ENCODE measurements at places on chromosomes 7 and 10.

DNA sequence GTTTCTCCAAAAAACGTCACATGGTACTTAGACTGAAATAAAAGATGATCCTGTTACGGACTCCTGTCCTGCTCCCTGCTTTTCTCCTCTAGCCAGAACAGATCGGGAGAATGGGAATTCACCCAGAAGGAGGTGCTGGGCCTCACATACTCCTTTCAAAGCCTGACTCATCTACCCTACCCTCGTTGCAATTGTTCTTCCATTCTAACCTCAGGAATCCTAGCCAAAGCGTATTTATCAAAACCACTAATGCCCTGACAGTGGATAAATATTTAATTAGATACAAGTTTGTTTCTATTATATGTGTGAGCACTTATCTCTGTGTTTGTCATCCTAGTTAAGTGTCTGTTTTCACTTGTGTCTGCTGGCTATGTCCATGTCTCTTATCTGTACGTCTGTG is 21.7 kb downstream of the ZCWPW1 start:
- DNase-seq = peak; percentile 46

DNA sequence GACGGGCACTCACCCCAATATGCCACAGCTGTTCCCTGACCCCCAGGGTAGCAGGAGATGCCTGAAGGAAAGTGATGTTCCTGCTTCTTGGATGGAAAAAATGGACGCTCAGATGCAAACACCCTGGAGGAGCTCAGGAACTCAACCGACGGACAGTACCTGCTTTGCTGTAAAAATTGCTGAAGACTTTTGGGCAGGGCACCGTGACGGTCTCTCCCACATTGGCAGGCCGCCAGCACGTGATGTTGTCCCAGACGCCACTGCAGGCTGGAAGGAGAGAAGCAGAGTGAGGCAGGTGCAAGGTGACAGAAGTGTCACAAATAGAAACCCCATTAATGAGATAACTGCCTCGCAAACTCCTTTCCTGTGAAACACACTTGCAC is 35.0 kb downstream of the VIPR2 start:
- no peak for DNase-seq

DNA sequence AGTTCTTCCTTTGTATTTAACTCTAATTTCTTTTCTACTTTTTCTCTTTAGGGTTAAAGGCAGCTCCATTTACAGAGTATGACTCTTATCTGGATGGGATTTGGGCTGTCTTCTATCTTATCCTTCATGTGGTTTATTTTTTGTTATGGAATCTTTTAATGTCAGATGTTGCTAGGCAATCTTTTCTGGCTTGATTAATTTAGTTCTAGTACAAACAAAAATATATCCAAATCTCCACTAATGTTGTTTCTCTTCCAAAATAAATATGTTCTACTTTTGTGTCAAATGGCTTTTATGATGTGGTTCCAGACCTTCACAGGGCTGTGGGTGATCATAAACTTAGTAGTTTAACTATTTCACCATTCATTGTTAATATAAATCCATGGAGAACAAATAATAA is 246.9 kb downstream of the AHR start:
- no peak for DNase-seq

- no peak for DNase-seq
Observed at GRCh38 chr10:78441694-78442093, 408.0 kb downstream of the RPS24 start.

DNA sequence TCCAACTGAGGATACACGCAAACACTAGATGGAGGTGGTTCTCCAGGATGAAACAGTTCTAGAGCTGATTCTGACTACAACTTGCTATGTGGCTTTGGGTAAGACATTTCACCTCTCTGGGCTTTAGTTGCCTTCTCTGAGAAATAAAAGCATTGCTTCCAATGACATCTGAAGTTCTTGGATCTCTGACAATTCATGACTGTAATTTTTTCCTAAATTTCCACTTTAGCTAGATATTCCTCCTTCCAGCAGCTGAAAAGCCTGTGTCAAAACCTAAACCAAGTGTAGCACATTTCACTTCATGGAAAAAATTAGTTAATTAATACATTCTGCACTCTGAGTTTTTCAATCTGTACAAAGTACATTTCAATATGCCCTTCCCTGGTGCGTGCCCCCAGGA is 50.0 kb upstream of the ANK3 start:
- DNase-seq = no peak

Data from ELR (cell line).